Stimulated activated CD8-positive, alpha-beta memory T cell treated with anti-CD3 and anti-CD28 coated beads, Interleukin-12 subunit alpha, Interleukin-12 subunit beta, amount 100 ng/mL, for 1 hour (primary cell): ENCODE measurements at places on chromosomes 7 and 10.

DNA sequence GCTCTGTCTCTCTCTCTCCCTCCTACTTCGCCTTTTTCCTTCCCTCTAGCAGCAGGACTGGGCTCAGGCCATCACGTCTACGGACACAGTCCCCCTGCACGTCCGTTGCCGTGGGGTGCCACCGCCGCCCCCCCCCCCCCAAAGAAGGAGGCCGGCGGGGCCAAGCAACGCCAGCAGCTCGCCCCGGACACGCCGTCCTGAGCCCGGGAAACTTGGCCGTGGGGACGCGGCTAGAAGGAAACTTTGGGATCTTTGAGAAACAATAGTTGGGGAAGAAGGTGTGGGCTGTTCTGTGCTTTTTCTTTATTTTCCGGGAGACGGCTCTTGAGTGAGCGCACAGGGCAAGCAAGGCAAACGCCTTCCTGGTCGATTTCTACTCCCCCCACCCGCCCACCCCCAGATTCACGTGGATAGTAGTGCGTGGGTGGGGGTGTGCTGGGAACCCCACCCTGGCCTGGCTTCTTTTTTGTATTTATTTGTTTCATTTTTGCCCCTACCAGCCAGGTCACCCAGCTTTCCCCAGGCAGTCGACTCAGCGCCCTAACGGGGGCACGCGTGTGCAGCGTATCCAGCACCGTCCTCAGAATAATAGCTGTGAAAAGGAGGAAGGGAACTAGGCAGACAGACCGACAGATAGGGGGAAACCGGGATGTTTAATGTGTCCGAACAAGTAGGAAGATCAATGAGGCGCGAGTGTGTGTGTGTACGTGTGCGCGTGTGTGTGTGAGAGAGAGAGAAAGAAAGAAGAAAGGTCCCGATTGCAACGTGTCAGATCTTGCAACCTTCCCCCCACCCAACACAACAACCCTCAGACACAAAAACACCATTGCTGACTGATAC, 1.4 kb downstream of the MXI1 start:
- DNase-seq: no peak

DNA sequence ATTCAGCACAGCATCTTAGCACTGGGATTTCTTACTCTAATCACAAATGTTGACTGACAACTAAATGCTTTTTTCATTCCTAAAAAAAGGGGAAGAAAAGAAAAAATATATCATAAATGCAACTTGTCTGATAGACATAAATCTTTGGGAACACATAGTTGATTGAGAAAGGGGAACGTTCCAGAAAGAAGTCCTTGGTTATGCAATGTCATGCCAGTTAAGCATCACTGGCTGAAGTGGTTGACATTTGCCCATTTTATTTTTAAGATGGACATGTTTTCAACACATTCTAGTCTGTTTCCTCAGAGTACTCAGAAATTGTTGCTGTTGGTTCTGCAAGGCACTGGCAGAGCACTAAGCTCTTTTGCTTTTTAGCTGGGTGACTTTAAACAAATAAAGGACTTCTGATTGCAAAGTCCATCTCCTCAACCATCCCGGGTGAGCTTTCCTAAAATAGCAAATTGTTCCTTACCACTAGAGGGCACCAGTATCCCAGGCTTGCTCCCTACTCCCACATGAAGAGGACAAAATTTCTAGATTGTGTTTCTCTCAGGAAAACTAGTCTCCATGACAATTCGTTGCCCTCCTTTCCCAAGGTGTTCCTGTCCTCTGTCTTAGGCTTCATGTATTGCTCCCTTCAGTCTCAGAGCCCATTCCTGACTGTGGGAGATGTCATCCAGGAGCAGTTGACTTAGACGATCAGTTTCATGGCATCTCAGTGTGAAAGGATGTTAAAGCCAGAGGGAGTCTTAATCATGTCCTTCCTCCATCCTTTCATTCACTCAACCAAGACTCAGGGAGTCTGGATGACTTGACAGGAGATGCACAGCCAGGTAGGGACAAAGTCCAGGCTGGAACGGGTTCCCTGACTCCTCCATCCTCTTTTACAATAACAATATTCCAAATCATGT, 23.9 kb downstream of the OPALIN start:
- DNase-seq: no peak

- DNase-seq: no peak
Observed at GRCh38 chr10:7491949-7492659, 81.3 kb upstream of the SFMBT2 start.

DNA sequence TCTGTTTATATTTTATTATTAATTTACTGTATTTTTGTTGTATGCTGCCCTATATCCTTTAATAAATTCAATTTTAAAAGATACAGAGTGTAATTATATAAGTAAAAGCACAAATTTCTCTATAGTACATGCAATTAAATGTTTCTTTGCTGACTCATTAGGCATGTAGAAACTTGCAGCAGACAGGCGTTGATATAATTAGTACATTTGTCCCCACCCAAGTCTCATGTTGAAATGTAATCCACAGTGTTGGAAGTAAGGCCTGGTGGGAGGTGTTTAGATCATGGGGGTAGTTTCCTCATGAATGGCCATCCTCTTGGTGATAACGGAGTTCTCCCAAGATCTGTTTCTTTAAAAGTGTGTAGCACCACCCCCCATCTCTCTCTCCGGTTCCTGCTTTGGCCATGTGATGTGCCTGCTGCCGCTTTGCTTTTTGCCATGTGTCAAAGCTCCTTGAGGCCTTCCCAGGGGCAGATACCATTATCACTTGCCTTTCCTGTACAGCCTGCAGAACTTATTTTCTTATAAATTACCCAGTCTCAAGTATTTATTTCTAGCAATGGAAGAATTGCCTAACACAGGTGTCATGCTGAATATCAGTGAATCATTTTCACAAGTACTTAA, 63.7 kb downstream of the TSPAN12 start:
- no peak for DNase-seq

DNA sequence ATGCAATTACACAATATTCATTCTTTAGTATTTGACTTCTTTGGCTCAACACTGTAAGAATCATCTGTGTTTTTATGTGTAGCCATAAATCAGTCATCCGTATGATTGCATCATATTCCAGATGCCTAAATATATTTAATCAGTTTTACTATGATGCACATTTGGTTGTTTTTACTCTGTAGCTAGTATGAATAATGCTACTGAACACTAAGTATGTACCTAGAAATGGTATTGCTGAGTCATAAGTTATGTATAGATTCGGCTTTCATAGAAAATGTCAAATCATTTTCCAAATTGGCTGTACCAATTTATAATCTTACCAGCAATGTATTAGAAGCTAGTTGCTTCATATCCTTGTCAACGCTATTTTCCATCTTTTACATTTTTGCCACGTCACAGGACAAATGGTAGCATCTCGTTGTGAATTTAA, 197.3 kb upstream of the PLXNA4 start:
- no peak for DNase-seq

DNA sequence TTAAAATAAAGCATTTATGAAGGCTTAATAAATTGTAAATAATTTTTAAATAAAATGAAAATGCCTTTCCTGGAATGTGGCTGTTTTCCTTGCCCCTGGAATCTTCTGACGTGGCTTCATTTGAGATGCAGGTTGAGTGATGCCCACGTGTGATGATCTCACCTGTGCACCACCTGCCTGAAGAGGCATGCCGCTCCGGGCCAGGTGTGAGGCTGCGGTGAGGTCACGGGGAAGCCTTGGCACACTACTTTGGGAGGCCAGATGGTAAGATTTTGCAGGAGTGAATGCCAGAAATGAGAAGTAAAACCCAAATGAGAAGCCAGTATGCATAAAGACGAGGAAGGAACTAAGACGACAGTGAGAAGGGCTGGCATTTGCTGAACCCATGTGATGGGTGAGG, 36.2 kb downstream of the GOT1 start:
- DNase-seq: no peak

DNA sequence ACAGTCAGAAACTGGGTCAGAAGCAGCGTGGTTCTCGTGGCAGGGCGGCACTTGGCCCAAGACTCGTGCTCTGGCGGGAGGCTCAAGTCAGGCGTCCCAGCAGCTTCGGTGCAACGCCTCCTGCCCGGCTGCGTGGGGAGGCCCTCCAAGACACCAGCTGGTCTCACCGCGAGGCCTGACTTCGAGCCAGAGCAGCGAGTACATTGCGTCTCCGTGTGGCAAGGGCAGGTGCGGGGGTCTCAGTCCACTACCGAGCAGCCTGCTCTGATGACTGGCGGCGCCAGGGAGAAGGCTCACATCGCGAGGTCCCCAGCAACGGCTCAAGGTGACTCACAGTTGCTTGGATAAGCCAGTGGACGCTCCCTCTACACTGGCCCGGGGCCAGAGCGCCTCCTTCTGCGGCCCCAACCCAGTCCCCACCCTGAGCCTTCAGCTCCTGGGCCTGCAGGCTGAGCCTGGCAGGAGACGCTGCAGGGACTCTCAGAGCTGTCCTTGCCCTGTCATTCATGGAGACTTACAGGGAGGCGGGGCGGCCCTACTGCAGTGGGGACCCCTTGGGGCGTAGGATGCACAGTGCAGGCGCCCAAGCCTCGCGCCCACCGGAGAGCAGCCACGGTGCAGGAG, 41.9 kb upstream of the PRKAR1B start:
- DNase-seq: no peak

DNA sequence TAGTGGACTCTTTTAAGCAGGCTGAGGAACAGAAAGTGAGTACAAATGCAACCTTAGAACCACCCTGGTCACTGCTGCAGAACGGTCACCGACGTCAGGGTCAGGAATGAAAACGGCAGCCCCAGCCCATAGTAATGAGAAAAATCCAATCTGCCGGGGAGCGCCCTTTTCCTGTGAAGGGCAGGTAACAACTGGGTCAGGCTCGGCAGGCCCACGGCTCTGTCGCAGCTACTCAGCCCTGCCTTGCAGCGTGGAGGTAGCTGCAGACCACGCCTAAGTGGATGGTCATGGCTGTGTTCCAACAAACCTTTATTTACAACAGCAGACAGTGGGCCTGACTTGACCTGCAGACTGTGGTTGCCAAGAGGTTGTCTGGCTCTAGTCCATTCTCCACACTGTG, 563.2 kb downstream of the DNAJB6 start:
- DNase-seq: no peak
